ENCODE measurements at places on chromosomes 6 and 20.

DNA sequence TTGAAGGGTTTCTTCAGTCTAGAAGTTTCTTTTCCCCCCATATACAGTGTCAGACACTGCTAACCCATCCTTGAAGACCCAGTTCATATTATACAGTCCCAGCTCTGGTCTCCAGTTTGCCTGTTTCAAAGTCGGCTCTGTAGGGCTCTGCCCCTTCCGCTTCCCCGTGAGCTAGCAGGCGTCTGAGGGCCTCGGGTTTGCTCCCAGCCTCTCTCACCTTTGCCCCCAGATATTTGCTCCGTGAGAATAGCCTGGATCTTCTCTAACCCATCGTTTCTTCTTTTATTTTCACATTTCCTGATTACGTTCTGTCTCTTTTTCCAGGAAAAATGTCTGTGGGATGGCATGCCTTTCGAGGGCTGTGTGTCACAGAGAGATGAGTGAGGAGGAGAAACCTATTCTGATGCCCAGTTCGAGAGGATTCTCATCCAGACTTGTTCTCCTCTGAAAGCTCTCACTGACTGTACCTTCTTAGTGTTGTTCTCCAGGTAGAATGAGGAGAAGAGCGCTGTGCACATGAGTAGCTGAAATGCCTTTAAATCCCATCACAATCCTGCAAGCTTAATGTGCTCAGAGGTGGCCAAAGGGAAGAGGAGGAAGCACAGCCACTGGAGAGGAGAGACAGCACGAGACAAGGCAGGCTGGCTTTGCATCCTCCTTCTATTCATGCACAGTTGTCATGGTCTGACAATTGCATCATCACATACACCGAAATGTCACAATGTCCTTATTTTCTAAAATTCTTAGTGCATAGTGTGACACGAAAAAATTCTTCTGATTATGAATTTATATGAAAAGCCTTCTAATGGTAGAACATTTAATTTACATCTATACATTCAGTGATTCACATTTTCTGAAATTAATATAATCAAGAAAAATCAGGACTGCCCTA is 171.1 kb downstream of the FOXA2 start:
- DNase-seq, result no peak

- DNase-seq, result no peak
Observed at GRCh38 chr20:63094767-63095499, 88.2 kb upstream of the BHLHE23 start.

- DNase-seq, result no peak
Observed at GRCh38 chr20:21234806-21235483, 68.2 kb upstream of the XRN2 start.

- peak; percentile 28 for DNase-seq
Observed at GRCh38 chr20:4820806-4821518, 99.3 kb downstream of the PRND start.

DNA sequence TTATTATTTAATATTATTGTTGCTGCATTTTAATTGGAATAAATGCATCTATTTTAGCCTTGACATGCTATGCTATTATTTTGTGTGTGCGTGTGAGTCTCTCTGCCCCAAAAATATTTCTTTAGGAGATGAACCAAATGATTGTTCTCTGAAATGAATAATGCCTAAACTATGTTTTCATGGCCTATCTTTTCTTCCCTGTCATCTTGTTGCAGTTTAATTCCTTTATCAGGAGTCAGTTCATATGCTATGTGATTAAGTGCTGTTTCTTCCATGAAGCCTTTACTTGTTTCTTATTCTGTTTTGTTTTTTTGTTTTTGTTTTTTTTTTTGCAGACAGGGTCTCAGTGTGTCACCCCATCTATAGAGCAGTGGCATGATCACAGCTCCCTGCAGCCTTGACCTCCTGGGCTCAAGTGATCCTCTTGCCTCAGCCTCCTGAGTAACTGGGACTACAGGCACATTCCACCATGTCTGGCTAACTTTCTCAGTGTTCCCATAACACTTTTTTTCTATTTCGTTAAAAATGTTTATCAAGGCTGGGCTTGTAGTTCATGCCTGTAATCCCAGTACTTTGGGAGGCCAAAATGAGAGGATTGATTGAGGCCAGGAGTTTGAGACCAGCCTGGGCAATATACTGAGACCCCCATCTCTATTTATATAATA is 25.7 kb downstream of the TPX2 start:
- DNase-seq, result no peak

DNA sequence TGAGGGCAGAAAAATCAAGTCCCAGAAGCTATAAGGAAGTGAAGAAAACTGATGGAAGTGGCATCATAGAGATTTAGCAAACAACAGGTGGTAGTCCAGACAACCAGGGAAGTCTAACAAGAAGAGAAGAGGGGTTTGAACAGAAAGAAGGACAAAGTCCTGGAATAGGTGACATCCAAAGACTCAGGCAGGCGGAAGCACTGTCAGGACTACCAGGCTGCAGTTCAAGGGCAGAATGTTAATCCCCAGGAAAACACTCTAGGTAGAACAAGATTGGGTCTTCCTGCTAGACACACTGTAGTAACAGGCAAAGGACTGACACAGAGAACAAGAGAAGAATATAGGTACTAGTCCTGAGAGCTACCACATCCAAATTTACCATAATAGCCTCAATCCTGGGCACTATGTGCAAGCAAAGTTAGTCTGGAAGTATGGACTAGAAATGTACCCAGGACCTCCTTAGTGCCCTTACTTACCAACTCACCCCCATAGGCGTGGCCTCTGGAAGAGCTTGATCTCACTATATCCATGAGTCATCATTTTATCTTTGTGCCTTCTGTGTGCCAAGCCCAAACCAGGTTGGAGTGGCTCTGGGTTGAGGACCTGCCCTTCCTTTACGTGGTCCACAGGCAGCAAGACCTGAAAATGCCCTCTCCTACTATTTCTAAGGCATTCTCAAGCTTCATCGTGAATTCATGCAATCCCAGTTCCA is 2.2 kb upstream of the EPB41L2 start:
- DNase-seq, result no peak

DNA sequence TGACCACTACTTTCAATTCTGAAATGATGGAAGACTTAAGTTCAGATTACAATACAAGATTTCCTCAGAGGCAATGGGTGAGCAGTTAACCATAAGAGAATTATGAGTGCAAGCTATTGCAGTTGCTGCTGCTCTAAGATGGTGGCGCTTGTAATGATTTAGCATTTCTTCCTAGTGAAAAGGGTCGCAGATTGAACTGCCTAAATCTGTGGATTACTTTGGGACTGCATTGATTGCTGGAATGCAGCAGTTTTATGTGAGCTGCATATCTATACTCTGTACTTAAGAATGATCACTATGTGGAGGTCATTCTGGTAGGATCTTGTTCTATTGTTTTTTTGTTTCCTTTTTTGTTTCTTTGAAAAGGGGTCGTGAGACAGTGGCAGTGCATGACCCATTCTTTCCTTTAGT is 5.3 kb downstream of the SCAF8 start:
- no peak for DNase-seq

GRCh38 chr6:121823437-121823851 is 388.0 kb downstream of the GJA1 start:
- peak; percentile 63 for DNase-seq

DNA sequence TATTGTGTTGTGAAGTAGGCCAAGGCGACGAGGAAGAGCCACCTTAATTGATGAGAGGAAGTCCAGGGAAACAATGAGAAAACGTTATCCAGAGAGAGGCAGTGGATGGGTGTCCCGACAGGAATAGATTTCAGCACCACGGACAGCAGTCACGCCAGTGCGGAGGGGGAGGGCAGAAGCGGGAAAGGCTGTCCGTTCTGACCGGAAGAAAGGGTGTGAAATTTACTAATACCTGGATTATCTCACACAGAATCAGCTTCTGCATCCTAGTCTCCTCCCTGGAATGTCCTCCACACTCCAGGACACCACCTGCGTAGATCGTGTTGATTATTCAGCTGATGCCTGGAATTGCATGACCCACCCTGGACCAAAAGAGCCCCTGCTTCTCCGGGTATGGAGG is 7.4 kb upstream of the BPIFA3 start:
- no peak for DNase-seq

GRCh38 chr20:60036746-60037499 is 78.7 kb downstream of the CDH26 start:
- DNase-seq, result no peak

GRCh38 chr6:66029391-66029790 is 322.4 kb upstream of the EYS start:
- no peak for DNase-seq

DNA sequence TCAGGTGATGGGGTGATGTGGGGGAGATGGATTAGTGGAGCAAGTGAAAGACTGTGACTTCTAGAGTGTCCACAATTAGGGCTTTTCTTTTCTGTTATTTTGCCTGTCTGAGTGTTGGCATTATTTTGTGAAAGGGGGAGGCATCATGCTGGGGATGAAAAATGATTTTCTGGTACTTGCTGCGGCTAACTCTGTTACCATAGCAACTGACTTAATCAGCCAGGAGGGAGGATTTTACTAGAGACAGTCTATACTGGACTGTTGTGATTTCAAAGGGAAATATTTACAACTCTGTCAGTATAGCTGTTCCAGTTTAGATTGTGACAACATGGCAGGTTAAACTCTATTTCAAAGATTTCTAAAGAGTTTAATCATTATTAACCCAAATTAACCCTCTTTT is 30.4 kb upstream of the MRAP2 start:
- DNase-seq, result no peak

- DNase-seq, result peak; percentile 23
Observed at GRCh38 chr20:11522366-11522741, 395.3 kb upstream of the BTBD3 start.

DNA sequence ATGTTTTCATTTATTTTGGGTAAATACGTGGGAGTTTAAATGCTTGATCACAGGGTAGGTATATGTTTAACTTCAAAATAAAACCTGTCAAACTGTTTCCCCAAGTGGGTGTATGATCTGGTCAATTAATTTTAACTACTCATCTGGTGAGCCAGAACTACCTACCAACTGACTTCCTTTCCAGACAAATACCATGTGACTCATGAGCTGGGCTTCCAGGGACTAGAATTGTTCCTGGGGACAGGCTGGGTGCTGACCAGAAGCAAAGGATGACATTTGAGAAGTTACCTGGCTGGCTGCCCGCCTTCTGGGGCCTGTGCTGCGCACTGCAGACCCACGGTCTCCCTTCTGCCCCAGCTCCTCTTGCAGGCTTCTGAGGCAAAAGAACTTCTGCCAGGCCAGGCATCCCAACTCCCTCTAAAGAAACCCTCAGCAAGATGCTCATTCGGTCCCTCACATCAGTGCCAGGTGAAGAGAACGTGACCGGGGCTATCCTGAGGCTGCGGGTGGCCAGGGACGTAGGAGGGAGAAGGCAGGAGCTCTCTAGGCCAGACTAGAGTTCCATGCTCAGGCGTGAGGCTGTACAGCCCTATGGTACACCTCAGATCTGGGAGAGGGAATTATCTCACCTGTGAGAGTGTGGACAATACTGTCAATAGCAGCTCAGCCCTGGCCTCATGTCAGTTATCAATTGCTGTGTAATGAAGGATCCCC is 103.6 kb downstream of the JPH2 start:
- no peak for DNase-seq

DNA sequence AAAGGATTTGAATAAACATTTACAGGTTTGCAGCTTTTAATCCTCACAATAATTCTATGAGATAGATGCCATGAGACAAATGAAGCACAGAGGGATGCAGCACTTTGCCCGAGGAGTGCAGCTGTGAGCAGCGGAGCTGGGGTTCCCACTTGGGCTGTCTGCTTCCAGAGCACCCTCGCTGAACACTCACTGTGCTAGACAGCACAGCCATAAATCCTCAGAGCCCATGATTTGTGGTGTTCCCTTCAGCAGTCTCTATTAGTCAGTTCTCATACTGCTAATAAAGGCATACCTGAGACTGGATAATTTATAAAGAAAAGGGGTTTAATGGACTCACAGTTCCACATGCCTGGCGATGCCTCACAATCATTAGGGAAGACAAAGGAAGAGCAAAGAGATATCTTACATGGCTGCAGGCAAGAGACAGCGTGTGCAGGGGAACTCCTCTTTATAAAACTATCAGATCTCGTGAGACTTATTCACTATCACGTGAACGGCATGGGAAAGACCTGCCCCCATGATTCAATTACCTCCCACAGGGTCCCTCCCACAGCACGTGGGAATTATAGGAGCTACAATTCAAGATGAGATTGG is 25.3 kb upstream of the CTAGE9 start:
- no peak for DNase-seq

- no peak for DNase-seq
Observed at GRCh38 chr6:154258064-154258757, 98.4 kb downstream of the IPCEF1 start.

- no peak for DNase-seq
Observed at GRCh38 chr20:35104685-35105295, 12.2 kb upstream of the TRPC4AP start.

GRCh38 chr20:61658563-61658962 is 406.5 kb downstream of the CDH4 start:
- DNase-seq, result no peak

DNA sequence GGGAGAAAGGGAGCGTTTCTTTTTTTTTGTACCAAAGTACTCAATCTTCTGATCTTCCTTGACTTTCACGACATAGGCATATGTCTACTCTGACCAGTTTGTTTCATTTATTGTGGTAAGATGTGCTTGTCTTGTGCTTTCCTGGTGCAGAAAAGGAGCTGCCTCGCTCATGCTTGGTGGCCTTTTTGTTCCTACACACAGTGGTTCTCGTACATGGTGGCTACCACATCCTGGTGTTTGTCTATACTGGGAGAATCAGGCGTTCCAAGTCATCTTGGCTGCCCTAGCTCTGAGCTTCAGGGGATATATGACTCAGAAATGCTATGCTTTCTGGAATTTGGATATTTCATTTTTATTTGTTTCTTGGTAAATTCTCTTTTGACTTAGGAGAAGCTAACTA is 31.8 kb downstream of the MYB start:
- DNase-seq, result peak; percentile 26

DNA sequence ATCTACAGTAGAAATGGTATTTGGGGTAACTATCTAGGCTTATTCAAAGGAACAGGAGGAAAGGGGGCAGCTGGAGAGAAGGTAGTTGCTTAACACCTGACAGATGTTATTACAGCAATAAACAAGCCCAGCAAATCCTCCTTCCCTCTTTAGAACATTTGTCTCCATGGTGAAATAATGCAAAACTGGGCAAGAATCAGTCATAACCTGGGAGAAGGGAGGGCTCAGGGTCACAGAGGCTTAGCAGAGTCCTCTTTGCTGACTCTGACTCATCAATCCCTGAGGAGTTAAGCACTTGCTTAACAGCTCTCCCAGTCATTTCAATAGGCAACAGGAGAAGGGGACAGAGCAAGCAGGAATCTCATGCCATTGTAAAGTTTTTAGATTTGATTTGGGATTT is 230.3 kb downstream of the IBTK start:
- no peak for DNase-seq

- no peak for DNase-seq
Observed at GRCh38 chr6:100262086-100262485, 202.6 kb downstream of the SIM1 start.

All from AG04449 (cell line).